Central memory CD4-positive, alpha-beta T cell (primary cell): ENCODE measurements at places on chromosomes 16 and 17.

DNA sequence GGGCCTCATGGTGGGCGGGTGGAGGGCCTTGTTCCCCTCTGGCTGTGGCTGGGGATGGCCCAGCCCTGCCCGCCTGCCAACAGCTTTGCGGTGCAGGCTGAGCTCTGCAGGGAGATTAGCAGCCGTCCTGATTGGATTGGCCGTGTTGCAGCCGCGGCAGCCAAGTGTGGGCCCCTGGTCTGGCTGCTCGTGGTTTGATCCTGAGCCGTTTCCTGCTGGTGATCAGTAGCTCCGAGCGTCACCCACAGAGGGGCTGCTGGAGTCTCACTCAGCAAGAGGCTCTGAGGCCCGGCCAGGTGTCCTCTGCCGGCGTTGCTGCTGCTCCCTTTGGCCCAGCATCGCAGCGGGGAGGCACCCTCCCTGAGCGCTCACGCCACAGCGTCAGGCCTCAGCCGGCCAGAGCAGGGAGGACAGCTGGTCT is 32.5 kb downstream of the BAIAP2 start:
- DNase-seq = no peak

- DNase-seq = no peak
Measured at GRCh38 chr16:2675714-2676113, 6.6 kb upstream of the KCTD5 start.

DNA sequence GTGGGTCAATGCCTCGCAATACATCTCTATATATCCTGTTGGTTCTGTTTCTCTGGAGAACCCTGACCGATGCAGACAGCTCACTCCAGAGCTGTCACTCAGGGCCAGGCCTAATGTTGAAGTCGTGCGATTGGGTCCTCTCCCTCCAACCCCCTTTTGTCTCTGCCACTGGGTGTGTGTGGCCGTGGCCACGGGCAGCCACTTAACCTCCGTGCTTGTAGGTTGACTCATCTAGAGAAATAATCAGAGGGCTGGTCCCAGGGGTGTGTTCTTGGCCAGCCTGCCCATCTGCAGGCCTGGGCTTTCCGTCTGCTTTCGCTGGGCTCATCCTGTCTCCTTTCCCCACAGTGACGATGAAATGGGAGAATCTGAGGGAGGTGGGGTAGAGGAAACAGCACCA is 7.4 kb downstream of the ADAD2 start:
- no peak for DNase-seq

DNA sequence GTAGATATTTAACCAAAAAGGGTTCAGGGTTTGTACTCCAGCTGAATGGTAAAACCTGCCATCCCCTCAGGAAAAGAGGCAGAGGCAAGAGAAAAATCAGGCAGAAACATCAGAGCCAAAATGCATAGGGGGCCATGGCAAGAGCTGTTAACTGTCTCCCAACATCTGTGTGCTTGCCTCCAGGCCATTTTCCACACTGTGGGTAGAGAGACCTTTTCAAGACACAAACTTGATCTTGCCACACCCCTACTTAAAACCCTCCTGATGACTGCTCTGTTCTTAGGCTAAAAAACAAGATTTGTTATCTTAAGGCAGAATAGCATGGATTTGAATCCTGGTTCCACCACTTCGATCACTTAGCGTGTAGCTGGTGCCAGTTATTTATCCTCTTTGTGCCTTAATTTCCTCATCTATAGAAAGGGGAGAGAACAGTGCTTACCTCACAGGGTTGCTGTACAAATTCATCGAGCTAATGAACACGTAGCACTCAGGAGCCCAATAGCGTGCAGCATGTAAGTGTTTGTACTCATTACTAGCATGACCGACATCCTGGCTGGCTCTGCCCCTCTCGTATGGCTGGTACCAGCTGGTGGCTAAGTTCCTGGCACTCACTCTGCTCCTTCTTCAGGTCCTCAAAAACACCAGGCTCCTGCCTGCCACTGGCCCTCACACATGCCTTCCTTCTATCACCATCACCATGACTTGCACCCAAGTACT is 25.8 kb downstream of the STAT3 start:
- DNase-seq = no peak

DNA sequence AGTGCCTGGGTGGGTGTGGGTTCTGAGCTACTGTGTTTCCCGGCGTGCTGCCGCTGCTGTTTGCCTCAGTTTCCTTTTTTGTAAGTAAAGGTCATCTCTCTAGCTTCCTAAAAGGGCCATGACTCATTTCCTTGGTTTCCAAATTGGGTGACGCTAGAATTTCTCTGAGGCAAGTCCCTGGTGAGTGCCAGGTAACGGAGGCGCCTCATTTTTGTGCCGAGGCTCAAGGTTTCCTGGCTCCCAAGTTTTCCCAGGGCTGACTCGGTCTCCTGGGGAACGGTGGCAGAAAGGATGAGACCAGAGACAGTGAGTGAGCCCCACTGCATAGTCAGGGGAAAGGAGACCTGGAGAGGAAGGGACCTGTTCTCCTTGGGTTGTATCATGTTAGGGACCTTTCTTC is 20.3 kb downstream of the MSI2 start:
- DNase-seq = no peak

DNA sequence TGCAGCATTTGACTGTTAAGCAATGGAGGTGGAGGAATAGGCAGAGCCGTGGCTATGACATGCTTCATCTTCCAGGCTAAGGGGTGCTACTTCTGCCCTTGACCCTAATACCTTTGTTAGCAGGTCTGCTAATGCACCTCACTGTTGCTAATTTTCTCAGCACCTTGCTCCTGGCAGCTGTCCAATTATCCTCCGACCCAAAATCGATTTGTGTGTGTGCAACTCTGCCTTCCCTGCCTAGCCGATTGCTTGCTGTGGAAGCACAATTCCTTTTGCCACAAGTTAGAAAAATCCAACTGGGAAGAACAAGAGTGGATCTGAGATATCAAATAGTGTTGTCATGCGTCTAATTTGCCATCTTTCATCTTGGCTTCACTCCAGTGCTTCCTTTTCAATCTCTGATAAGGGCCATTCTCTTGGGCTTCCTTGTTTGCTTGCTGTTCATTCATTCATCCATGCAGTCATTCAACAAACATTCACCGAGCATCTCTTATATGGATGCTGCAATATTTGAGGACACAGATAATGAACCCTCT is 422.8 kb downstream of the RBFOX1 start:
- no peak for DNase-seq

DNA sequence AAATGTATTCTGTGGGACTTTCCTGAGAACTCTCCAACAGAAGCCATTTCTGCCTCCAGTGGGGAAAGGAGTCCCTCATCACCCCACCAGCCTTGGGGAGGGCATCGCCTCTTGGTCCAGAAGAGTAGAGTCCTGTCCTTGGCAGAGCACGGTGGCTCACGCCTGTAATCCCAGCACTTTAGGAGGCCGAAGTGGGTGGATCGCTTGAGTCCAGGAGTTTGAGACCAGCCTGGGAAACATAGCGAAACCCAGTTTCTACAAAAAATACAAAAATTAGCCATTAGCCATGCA is 41.0 kb downstream of the LYRM1 start:
- no peak for DNase-seq

DNA sequence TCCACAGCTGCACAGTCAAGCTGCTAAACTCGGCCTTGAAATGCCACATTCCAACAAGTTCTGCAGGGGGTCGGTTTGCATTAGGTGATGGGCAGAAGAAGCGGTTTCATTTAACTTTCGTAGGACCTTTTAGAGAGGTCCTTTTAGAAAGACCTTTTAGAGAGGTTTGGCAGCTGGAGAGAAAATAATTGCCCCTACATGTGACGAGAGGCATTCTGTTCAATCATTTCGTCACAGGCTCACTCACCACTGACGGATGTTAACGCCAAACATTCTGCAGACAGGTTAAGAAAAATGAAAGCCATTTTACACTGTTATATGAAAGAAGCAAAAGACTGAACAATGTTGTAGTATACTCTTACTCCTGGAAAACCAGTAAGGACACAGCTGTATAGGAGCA is 76.5 kb upstream of the ZNF423 start:
- DNase-seq = no peak

DNA sequence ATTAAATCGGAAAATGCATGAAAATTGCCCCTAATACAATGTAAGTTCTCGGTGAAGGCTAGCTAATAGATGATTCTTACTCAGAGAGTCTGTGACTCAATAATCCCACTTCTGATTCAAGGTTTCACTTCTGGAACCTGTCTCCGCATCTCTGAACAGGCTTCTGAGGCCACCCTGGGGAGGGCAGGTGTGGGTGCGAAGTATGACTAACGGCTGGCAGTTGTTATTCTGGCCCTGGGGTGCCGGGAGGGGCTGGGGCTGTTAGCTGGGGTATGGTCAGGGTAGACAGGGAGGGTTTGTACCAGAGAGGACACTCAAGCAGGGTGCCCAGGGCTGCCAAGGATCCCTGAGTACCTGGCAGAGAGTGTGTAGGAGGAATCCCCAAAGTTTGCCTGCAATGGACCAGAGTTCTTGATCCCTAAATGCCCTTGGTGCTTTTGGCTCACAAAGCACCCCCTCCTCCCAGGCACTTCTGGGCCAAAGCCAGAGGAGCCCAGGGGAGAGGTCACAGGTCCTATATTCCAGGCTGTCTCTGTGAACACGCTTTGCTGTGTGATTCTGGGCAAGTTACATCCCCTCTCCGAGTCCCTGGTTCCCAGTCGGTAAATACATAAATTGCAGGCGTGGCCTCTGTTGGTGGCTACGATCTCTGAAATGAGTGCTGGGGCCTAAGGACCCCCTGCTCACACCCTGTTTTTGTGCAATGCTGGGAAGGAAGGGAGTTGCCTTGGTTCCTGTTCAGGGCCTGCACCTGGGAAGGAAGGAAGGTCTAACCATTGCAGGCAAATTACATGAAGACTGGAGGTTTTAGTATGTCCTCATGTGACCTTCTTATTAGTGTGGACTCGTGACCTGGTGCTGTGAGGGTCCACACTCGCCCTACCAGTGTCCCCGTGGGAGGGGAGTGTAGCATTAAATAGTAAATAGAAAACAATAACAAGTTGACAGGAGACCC is 49.9 kb upstream of the CPNE2 start:
- peak; percentile 34 for DNase-seq

DNA sequence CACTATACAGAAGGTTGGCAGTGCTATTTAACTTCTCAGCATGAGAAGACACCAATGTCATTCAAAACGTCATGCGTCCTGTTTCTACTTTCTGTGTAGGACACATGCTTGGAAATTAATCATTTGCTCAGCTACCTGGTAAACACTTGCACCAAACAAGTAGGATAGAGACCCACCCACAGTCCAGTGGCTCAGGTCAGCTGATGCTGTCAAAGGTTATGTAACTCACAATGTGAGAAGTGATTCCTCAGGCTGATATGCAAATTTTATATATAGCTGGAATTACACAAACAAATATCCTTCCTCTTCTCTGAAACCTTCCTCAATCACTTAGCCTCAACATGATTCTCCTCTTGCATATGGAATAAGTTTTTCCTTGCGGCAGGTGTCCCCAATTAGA is 59.6 kb downstream of the ZZEF1 start:
- DNase-seq = no peak

GRCh38 chr16:51896013-51896412 is 650.9 kb downstream of the TOX3 start:
- no peak for DNase-seq

GRCh38 chr17:60989379-60989778 is 311.7 kb downstream of the BCAS3 start:
- no peak for DNase-seq

DNA sequence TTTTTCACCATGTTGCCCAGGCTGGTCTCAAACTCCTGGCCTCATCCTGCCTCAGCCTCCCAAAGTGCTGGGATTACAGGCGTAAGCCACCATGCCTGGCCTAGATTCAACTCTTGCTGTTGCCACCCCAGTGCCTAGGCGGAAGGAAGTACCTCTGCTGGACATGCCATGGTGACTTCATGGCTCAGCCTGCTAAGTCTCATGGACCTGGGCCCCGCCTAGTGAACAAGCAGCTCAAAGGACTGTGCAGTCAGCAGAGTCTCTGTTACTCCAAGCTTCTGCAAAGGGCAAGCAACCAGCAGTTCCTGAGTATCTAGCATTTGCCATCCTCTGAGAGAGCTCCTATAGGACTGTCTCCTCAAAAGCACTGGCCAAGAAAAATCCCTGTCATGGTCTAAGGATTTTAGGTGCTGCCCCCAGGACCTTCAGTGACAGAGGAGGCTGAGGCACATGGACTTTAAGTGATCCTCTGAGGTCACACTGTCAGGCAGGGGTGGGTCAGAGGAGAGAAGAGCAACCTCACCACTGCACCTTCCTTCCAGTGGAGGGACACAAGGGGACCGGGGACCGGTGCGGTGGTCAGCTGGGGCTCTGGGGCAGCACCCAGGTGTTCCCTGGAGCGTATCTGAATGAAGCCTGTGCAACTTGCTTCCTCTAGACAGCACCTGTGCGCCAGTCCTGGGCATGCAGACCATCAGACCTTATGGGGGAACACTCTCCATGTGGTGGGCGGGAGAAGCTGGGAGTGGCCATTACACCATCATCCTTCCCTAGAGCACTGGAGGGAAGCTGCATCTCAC is 71.3 kb downstream of the IL21R start:
- no peak for DNase-seq

DNA sequence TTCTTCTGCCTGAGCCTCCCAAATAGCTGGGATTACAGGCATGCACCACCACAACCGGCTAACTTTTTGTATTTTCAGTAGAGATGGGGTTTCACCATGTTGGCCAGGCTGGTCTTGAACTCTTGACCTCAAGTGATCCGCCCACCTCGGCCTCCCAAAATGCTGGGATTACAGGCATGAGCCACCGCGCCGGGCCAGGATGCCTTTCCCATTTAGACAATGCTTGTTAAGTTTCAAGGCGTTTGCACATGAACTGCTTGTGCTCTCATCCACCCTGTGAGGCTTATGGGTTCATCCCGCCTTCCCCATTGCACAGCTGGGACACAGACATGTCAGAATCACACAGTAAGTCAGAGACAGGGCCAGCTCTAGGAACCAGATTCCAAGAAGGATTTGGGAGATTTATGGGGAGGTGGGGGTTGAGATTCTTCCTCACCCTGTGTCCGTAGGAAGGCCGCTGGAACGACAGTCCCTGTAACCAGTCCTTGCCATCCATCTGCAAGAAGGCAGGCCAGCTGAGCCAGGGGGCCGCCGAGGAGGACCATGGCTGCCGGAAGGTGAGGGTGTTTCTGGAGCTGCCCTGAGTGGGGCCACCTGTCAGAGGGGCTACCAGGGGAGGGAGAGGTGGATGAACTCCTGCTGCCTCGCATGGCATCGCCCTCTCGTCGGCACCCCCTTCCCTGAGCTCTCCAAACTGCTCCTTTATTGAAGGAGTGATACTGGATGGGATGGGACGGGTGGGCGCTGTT is 46.3 kb downstream of the MRC2 start:
- DNase-seq = no peak

- DNase-seq = no peak
Measured at GRCh38 chr17:42632949-42633444, 23.5 kb downstream of the TUBG1 start.

GRCh38 chr17:82030470-82031302 is 792 bp upstream of the RAC3 start:
- peak; percentile 81 for DNase-seq

GRCh38 chr16:88700636-88701482 is 5.3 kb downstream of the RNF166 start:
- peak; percentile 97 for DNase-seq
